ENCODE measurements at places on chromosomes 6 and 20. TPM values are rescaled to one million over a fixed set of nuclear protein-coding genes. Genes with fewer than 3 reads are reported as not detected.

- DNase-seq, result no peak
These were observed at the start of gene SFTA2 for GRCh38 chr6:30931969-30932645. SFTA2 (minus strand) TSS chr6:30932170; CDS start chr6:30932096, 74 bp downstream.

DNA sequence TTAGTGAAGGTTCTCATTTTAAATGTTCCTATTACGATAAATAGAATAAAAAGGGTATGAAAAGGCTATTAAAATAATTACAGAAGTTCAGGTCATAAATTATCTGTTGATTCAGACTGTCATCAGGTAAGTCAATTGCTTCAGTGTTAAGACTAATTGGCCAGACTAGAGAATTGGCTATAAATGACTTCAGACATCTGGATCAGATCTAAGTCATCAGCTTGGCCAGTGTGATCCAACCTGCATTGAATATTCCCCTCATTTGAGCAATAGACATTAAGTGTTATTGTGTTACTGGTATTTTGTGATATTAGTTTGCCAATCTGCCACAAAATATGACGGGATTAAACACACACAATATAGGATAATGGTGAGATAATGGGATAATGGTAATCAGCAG lies 377.6 kb upstream of the CITED2 start:
- DNase-seq, result no peak

GRCh38 chr20:49297605-49298530 lies 20.0 kb upstream of the ZNFX1 start:
- no peak for DNase-seq

DNA sequence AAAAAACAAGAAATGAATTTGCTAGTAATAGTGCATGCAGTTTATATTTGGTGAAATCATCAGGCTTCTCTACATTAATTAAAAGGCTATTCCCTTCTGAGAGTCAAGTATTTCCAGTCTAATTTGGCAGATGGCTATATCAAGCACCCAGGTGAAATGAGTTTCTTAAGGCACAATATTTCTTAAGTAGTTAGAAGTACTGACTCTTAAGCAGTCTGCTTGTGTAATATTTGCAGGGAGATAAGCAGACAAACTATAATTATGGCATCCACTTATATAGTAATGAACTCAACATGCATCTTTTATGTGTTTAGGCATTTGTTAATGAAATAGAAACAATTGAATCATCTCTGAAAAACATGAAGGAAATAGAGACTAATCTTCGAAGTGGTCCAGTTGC lies 189.2 kb downstream of the UTRN start:
- DNase-seq, result no peak

GRCh38 chr6:98529364-98529763 lies 305.0 kb upstream of the POU3F2 start:
- no peak for DNase-seq

GRCh38 chr6:44096612-44097011 lies 30.6 kb downstream of the MRPL14 start:
- DNase-seq, result peak; percentile 54

DNA sequence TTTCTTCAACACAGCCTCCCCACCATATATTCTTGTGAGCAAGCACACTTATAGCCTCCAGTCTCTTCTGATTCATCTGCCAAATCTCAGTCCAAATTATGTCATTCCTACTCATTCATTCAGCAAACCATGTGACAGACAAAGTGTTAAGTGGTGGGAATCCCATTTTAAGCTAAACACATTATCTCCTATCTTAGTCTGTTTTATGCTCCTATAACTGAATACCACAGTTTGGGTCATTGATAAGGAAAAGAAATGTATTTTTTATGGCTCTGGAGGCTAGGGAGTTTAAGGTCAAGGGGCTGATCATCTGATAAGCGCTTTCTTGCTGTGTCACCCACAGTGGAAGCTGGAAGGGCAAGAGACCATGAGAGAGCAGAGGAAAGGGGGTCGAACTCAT lies 23.9 kb upstream of the SMIM13 start:
- DNase-seq, result no peak

- no peak for DNase-seq
These were observed 372.1 kb downstream of the KIF16B start for GRCh38 chr20:16201191-16201590.

DNA sequence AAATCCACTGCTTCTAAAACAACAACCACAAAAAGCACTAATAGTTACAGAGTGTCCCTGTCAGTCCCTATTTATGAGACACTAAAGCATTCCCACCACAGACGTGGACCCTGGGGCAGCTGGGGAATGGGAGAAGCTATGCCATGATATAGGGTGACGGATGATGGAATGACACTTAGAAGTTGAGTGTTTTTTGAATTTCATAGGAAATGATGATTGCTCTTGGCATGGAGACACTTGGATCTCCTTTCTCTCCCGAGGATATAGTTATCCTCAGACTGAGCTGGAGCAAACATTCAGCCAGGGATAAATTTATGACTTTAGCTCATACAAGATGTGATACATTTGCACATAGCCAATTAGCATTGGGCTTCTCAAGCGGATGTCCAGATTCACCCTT lies 151.2 kb downstream of the EDN3 start:
- DNase-seq, result no peak

GRCh38 chr6:38445925-38446324 lies 193.8 kb downstream of the BTBD9 start:
- DNase-seq, result no peak

- no peak for DNase-seq
These were observed 515.5 kb downstream of the COL12A1 start for GRCh38 chr6:74690365-74690764.

DNA sequence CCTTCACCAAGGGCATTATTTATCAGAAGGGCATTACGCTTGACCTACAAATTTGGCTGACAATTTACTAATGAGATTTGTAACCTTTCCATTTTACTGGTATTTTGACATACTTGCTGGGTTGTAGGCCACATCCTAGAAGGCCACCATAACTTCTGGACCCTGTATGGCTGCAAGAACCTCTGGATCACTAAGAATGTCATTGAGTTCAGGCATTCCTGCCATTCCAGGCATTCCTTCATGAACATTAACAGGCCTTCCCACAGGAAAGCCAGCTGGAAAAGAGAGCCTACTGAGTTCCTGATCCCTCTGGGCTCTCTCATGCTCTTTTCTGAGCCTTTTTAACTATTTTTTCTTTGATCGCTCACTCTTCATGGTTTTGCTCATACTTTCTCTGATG lies 28.4 kb upstream of the SLC35A1 start:
- DNase-seq, result no peak

GRCh38 chr6:167219967-167220512 lies 62.3 kb upstream of the GPR31 start:
- no peak for DNase-seq

- no peak for DNase-seq
These were observed 564.9 kb upstream of the CITED2 start for GRCh38 chr6:139939189-139939979.

DNA sequence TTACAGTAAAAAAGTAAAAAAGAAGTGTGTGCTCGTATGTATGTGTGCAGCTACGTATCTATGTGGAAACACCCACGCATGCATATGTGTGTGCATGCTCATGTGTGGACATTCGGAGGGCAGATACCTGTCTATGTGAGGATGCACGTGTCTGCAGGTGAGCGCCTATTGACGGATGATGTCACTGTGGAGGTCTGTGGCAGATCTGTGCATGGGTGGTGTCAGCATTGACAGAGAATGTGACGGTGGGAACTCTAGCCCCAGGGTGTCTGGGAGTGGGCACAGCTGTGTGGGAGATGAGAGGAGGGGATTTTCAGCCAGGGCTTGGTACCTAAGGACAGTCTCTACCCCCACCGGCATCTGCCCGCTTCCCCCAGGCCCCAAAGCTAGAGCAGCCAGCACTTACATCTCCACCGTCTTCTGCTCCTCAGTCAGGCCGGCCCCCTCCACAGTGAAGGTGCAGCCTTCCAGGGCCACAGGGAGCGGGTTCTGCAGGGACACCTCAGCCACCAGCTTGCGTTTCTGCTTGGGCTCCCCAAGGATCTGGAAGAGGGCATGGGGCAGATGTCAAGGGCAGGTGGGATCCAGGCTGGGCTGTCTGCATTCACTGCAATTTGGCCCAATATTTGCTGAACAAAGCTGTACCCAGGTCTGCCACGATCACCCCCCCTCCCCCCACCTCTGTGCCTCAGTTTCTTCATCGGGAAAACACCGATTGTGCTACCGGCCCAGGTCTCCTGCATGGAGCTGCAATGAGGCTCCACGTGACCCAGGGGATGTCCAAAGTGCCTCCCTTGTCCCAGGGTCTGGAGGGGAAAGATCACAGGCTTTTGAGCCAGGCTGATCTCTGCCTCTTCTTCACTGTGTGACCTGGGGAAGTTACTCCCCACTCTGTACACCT lies 34.1 kb downstream of the TGM2 start:
- no peak for DNase-seq

DNA sequence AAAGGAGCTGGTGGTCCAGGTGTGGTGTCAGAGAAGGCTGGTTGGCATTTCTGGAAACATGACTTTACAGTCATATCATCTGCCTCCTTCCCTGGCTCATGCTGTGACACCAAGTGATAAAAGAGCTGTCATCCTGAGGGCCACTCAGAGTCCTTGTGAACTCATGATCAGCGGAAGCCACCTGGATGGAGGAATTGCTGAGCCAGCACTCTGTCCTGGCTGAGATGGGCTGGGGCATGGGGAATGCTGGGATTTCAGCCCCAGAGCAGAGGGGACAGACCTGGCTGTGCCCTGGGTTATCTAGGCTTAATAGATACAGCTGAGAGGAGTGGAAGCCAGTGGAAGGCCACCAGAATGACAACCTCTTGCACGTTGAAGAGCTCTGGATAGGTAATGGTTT lies 214.3 kb downstream of the DHX35 start:
- DNase-seq, result no peak

- DNase-seq, result no peak
These were observed 300.5 kb downstream of the KCNQ5 start for GRCh38 chr6:72922401-72922800.

DNA sequence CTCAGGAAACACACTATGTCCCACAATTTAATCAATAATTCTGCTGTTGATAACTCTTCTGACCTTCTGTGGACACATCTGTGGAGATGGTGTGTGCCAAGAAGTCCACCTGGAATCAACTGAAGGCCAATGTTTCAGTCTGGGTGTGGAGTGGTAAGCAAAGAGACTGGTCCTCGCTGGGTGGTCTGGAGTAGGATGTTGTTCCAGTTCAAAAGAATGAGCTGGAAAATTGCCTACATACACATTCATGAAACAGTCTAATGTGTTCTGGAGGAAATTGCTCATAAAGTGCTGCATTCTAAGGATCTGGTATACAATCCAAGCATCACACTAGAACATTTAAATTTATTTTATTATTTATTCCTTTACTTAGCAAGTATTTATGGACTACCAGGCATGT lies 33.9 kb upstream of the TBX18 start:
- DNase-seq, result no peak

- DNase-seq, result no peak
These were observed 32.8 kb upstream of the CEP85L start for GRCh38 chr6:118683881-118684872.

DNA sequence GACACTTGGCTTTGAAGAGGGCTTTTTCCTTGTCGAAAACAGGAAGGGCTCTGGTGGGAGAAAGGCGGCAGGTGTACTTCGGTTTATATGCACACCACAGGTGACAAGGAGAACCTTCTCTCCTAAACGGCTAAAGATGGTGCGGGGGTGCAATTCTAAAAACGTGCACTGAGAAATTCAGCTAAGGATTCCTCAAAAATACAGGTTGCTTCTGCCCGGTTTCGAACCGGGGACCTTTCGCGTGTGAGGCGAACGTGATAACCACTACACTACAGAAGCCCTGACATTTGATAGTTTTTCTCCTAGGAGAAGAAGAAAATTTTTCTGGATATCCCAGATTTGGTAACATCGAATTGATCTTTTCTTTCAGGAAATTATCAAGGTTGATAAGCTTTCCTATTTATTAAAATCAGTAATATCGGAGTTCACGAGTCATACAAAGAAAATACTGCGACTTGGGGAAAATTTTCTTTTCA lies 32.0 kb downstream of the POM121L2 start:
- no peak for DNase-seq

- DNase-seq, result no peak
These were observed 14.0 kb upstream of the TOP1 start for GRCh38 chr20:41014561-41015088.

DNA sequence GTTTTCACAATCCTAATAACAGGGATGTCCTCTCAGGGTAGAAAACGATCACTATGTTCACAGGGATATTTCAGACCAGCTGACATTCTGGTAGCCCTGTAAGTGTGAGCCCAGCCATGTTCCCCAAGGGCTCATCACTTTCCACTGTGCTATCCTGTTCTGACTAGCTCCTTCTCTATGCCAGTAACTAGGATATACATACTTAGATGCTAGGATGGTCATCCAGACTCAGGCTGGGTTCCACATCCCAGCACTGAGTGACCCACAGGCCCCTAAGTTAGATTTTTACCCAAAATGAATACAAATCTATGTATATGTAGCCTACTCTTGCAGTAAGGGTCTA lies 83.0 kb downstream of the CD164 start:
- no peak for DNase-seq

SLC4A11 gene
- under 0.01 TPM for total RNA-seq

MRAP2 gene
- total RNA-seq, result 7.7 TPM

CTAGE9 gene
- not detected for total RNA-seq

SPATS1 gene
- total RNA-seq, result 0.41 TPM

TPBG gene
- total RNA-seq, result 4.5 TPM

MTFR2 gene
- total RNA-seq, result 0.41 TPM

C20orf202 gene
- total RNA-seq, result 0.41 TPM

SLC35D3 gene
- 0.82 TPM for total RNA-seq
